ENCODE measurements at places on chromosomes 2 and 18.

DNA sequence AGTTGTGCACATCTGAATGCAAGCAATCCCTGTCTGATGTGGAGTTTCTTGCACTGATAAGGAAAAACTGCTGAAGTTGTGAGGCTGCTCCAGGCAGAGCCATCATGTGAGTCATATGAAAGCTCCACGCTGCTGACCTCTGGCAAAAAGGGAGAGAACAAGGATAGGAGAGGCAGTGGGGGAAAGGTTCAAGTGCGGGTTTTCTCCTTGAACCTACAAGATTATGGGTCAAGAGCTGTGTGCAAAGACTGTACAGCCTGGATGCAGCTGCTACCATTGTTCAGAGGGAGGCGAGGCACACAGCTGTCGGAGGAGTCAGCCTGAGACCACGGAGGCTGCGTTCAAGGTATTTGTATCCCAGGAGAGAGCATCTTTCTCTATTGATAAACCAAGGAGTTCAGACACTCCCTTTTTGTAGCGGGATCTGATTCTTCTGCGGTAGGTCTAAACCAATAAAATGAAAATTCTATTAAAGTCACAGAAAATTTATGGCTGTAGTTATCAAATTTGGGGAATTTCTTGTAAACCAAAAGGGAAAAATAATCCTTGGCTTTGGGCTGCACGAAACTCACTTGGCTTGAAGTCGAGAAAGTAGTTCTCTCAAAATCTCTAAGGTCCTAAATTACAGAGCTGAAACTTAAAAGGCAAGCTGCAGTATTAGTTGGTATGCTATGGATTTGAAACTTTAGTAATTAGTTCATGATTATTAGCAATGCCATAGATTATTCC lies at the start of gene CDK15:
CDK15 (plus strand) TSS at position 96 of the 729 bp plus-strand sequence; CDS start at position 224, 128 bp downstream.
- H3K36me3 ChIP-seq = no peaks in the 10 kb centered on the region
- H3K4me1 ChIP-seq = no peaks in the 10 kb centered on the region
- H3K27me3 ChIP-seq = no peaks in the 10 kb centered on the region

- no peak overlapping the region for H3K4me3 ChIP-seq
- no peaks in the 10 kb centered on the region for H3K36me3 ChIP-seq
- no peak overlapping the region for H3K27ac ChIP-seq
- DNase-seq = no peak
Observed at GRCh38 chr2:216799873-216800431, 59.9 kb downstream of the TNP1 start.

- H3K27me3 ChIP-seq = no peaks in the 10 kb centered on the region
- no peak overlapping the region for H3K4me3 ChIP-seq
- H3K36me3 ChIP-seq = no peaks in the 10 kb centered on the region
Observed at GRCh38 chr18:23226930-23227725, 91.8 kb downstream of the CABLES1 start.

DNA sequence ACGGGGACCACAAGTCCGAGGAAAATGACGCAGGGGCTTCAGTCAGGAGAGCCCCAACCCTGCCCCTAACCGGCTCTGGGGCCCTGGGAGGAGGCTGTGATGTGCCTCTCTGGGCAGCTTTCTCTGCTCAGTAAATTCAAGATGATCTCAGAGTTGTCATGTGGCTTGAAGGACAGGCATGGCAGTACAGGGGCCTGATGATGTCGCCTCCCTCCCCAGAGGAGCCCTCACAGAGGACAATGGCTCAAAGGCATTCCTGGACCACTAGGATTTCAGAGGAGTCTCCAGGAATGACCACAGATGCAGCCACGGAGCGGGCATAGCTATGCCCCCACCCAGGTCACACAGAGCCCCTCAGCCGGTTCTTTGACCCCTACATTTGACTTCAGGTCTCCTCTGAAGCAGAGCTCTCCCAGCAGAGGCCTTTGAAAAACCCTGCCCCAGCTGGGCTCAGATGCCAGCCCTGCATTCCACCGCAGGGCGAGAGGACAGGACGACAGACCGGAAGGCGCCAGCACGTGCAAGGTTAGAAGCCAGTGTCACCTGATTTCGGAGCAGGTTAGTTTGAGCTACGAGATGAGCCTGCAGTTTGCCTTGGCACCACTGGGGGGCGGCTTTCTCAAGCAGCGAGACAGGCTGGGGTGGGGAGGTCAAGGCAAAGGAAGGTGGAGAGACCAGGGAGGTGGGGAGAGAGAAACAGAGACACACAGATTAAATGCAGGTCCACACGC lies 39.2 kb downstream of the BIN1 start:
- DNase-seq = peak; percentile 90
- no peaks in the 10 kb centered on the region for H3K36me3 ChIP-seq
- H3K4me3 ChIP-seq = no peak overlapping the region
- peak overlapping the region; percentile 64 for H3K27ac ChIP-seq
- H3K4me1 ChIP-seq = no peaks in the 10 kb centered on the region

DNA sequence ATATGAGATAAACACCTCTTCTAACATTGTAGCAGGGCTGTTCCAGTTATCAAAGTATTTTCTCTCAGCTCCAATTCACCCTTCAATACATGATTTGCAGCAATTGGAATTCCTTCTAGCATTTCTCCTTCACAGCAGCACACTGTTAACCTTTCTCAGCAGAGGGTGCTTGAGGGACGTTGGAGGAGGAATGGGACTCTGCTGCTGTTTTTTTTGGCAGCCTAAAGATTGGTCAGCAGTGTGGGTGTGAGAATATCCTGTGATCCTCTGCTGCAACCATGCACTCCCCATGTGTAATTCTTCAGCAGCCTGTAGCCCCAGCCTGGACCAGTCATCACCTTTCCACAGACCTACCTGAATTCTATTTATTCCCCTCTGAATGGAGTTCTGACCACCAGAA lies 1708.9 kb upstream of the CELF4 start:
- H3K4me1 ChIP-seq = no peaks in the 10 kb centered on the region
- H3K27ac ChIP-seq = no peak overlapping the region
- H3K4me3 ChIP-seq = no peak overlapping the region
- no peak for DNase-seq
- H3K27me3 ChIP-seq = no peaks in the 10 kb centered on the region
- H3K36me3 ChIP-seq = no peaks in the 10 kb centered on the region

Data from thyroid gland (tissue), 4 donors.